Activated CD8-positive, alpha-beta memory T cell treated with anti-CD3 and anti-CD28 coated beads, Interleukin-2, amount 10 ng/mL, durations not matched to agents 7 days and 5 days (primary cell): ENCODE measurements at places on chromosomes 6 and 20. TPM values are rescaled to one million over a fixed set of nuclear protein-coding genes. Genes with fewer than 3 reads are reported as not detected.

Gene DLL1
- total RNA-seq: 0.37 TPM

Gene CFAP206
- total RNA-seq: not detected

Gene CNR1
- not detected for total RNA-seq

Gene MMP24
- not detected for total RNA-seq

Gene LRRN4
- not detected for total RNA-seq

Gene RCAN2
- 0.91 TPM for total RNA-seq

Gene MAP1LC3A
- total RNA-seq: 5.2 TPM

Gene NKX2-4
- total RNA-seq: not detected

Gene BHLHE23
- not detected for total RNA-seq

Gene HMGN3
- 47.2 TPM for total RNA-seq

Gene CCN6
- not detected for total RNA-seq

Gene CST4
- not detected for total RNA-seq

Gene TPBG
- total RNA-seq: not detected

Gene ABRACL
- 124 TPM for total RNA-seq

Gene DHX35
- 10.5 TPM for total RNA-seq

Gene PGBD1
- 3.9 TPM for total RNA-seq

Gene BMP6
- total RNA-seq: not detected

Gene DUSP15
- total RNA-seq: not detected

Gene AVP
- total RNA-seq: not detected

Gene OOEP
- 0.40 TPM for total RNA-seq

Gene PKIB
- total RNA-seq: 0.91 TPM

Gene NHLRC1
- 0.30 TPM for total RNA-seq

Gene PACSIN1
- 2.2 TPM for total RNA-seq

Gene MUC22
- total RNA-seq: not detected

Gene FAM229B
- 4.1 TPM for total RNA-seq

Gene REM1
- total RNA-seq: not detected

Gene LY6G6C
- total RNA-seq: not detected

Gene TTLL9
- not detected for total RNA-seq

Gene EYS
- not detected for total RNA-seq

Gene TJAP1
- 41.1 TPM for total RNA-seq

Gene GATA5
- not detected for total RNA-seq

Gene F13A1
- total RNA-seq: not detected

Gene SRMS
- total RNA-seq: not detected

Gene ZSCAN9
- 7.0 TPM for total RNA-seq

Gene BEND6
- not detected for total RNA-seq

Gene SIRPB1
- total RNA-seq: 8.3 TPM

Gene IRF4
- total RNA-seq: 184 TPM

Gene TGM2
- 0.35 TPM for total RNA-seq

Gene SLC17A1
- not detected for total RNA-seq

Gene BIRC7
- not detected for total RNA-seq

Gene PTCHD4
- total RNA-seq: not detected

Gene EFCAB8
- 1.1 TPM for total RNA-seq

Gene RIPK1
- 29.6 TPM for total RNA-seq

Gene CD93
- 0.54 TPM for total RNA-seq

Gene SASH1
- total RNA-seq: 0.47 TPM

Gene ITCH
- 51.6 TPM for total RNA-seq

Gene AKAP12
- total RNA-seq: 0.75 TPM

Gene B3GALT4
- 20.5 TPM for total RNA-seq

Gene TFAP2B
- total RNA-seq: not detected

Gene ENPP3
- total RNA-seq: 1.4 TPM

Gene NOTCH4
- 0.88 TPM for total RNA-seq

Gene TRIM40
- total RNA-seq: not detected

Gene PNPLA1
- not detected for total RNA-seq

Gene OR2H1
- total RNA-seq: not detected
